NCI-H1694 treated with DMSO at 0.1 percent for 48 hours (cell line): ENCODE measurements at places on chromosomes 13 and 19.

GRCh38 chr13:46663206-46664037 lies 110.5 kb downstream of the LRCH1 start:
- no peak for DNase-seq

GRCh38 chr13:19181621-19182485 lies at the start of gene TUBA3C:
TSS of gene TUBA3C (minus strand) at chr13:19181824. CDS start at chr13:19181747, 77 bp downstream.
- DNase-seq, result no peak

DNA sequence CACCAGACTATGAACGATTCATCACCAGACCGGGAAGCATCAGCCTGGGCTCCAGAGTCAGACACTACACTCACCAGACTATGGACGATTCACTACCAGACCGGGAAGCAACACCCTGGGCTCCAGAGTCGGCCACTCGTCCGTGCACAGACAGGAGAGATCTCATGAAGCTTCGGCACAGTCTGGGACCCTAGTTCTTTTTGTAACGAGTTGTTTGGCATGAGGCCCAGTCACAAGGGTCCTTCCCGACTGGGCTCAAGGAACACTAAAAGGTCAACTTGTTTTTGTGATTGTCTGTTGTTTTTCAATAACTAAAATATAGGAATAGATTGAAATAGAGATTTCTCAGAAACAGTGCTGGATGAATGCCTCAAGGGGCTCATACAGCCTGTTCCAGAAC lies 1141.6 kb upstream of the MIR17HG start:
- DNase-seq, result no peak

GRCh38 chr19:33132425-33132824 lies 511 bp downstream of the WDR88 start:
- no peak for DNase-seq

- DNase-seq, result no peak
Measured at GRCh38 chr13:78602561-78603239, 652 bp downstream of the POU4F1 start.

- DNase-seq, result no peak
Measured at GRCh38 chr13:98960606-98961502, 17.0 kb downstream of the DOCK9 start.
